Heart left ventricle (tissue), 16 donors: ENCODE measurements at places on chromosomes 6 and 20. TPM values are rescaled to one million over a fixed set of nuclear protein-coding genes. Genes with fewer than 3 reads are reported as not detected.

DNA sequence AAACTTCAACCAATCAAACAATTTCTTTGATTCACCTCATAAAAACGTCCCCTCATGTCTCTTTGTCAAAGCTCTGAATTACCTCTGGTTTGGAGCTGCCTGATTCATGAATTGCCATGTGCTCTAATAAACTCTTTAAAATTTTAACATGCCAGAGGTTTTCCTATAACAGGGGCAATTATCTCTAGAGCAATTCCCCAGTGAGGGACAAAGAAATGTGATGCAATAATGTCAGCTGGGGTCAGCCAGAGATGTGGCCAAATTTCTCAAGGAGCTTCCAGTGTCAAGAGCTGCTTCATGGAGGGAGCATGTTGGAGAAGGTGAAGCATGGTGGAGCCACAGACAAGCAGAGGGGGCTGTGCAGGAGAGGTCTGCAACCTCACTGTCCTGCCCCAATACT, 38.7 kb upstream of the RFPL4B start:
- no peak for DNase-seq

BMP2 gene
- 2.9 TPM for total RNA-seq

DNA sequence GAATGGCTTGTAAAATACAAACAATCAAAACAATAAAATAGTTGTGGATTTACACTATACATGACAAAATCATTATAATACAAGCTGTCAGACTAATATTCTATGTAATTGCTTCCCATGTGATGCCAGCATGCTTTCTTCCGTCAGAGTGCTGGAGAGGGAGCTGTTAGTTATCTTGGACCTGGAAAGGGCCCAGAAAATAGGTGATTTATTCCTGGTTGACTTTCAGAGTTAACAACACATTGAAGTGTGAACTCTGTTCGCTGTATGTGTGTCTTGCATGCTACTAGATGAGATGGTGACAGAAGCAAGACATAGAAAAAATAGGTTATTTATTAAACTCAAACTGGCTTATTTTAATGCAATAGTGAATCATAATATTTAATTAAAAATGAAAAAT, 70.2 kb downstream of the CDYL start:
- no peak for DNase-seq

DNA sequence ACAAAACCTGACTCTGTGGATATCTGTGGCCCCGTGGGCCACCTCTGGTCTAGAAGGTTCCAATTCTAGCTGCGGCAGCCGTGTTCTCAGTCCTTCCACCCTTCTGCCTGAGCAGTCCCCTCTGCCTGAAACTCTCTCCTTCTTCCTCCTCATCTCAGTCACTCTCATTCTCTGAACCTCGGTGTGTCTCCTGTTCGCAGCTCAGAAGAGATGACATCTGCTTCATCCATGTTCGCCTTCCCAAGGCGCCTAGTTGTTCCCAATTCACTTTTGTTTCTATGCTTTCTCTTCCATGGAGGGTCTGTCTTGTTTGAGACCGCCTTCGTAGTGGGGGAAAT, 95.5 kb downstream of the CEBPB start:
- DNase-seq, result no peak

GRCh38 chr6:92150553-92150952, 1268.8 kb downstream of the EPHA7 start:
- no peak for DNase-seq

DNA sequence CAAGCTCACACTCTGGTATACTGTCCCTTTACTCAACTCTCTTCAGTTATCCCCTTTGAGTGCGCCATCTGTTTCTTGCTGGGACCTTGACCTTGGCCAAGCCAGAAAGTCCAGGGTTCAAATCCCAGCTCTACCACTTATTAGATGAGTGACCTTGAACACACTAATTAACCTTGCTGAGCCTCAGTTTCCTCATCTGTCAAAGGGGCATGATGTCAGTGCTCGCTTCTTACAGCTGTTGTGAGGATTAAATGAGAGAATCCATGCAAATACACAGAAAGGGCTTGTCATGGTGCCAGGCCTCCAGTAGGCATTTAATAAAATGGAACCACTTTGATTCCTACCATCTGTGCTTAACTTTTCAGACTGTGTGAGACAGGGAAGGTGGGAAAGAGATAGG, 34.3 kb downstream of the C6orf132 start:
- no peak for DNase-seq

DNA sequence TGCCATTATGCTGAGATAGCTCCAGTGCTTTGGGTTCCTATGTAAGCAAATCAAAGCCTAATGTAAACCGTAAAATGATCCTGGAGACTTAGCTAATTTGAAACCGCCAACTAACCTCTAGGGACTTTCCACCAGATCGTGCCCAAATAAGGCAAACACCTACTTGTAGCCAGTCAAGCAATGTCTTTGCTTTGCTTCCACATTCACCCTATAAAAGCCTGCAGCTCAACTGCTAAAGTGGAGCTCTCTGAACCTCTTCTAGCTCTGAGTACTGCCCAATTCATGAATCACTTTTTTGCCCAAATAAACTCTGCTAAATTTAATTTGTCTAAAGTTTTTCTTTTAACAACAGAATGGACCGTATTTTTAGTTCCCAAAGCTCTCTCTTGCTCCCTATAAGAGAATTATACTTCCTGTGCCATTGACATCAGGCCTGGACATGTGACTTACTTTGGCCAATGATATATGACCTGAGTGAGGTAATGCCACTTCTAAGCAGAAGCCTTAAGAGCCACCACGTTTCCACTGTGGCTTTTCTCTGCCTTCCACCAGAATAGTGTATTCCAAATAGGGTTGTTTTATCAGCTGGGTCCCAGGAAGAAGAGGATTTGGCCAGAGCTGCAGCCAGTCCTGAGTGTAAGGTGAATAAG, 34.8 kb upstream of the PSMF1 start:
- DNase-seq, result no peak

CST5 gene
- total RNA-seq, result not detected

DNA sequence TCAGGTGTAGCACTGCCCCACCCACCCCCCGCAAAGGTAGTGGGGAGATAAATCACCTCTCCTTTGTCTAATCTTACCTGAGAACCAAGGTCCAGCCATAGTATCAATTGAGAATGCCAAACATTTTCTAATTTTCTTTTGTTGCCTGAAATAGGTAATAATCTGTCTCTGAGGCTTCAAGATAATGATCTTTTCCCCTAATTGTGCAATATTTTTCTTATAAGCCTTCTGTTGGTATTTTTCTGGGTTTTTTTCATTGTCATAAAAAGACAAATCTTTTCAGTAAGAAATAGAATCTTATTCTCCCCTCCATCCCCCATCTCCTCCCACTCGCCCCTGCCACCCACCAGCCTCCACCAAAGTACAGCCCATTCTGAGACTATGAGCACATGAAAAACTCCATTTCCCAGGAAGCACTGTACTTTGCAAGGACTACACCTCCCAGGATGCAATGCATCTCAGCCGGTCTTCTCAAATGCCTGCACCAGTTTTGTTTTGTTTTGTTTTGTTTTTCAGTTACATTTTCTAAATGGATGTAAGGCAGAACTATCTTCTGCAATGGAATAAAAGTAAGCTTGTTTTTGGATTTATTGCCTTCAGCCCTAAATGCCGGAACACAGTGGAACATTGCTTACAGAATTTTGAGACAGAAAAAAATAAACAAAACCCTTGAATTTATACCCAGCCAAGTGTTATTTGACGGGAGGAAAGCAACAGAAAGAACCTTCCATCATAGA, 268.0 kb downstream of the TFAP2A start:
- no peak for DNase-seq

SPTLC3 gene
- total RNA-seq, result 4.4 TPM

DNA sequence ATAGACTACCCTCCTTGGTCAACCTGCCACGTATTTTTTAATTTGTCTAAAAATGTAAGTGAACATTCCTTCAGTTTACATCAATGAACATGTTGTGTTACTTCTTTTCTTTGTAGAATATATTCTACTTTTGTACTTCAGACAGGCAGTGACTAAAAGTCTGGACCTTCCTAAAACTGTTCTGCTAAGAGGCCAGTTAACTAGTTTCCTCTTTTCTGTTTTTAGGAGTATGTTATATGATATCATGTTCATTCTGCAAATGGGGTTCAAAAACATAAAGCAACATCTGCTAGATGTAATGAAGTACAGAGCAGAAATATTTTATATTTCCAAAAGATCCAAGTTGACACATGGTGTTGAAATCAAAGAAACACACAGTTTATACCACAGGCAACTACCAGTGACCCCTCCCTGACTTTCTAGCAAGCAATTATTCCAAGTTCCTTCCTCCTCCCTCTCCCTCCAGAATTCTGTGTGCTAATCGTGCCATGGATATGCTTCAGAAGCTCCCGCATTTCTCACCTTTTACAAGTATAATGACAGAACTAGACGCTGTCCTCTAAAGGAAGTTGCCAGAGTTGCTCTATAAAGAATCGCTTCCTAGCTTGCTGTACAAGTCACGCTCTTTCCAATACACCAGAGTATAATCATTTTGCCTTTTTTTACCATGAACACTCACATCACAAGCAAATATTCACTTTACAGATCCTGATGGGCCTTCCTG, 64.7 kb downstream of the ARHGAP18 start:
- DNase-seq, result no peak

TRIM15 gene
- not detected for total RNA-seq

GRCh38 chr20:40443753-40444152, 245.3 kb downstream of the MAFB start:
- no peak for DNase-seq

OPN5 gene
- total RNA-seq, result 0.39 TPM

C2 gene
- 5.3 TPM for total RNA-seq

ULBP3 gene
- 1.1 TPM for total RNA-seq

DNA sequence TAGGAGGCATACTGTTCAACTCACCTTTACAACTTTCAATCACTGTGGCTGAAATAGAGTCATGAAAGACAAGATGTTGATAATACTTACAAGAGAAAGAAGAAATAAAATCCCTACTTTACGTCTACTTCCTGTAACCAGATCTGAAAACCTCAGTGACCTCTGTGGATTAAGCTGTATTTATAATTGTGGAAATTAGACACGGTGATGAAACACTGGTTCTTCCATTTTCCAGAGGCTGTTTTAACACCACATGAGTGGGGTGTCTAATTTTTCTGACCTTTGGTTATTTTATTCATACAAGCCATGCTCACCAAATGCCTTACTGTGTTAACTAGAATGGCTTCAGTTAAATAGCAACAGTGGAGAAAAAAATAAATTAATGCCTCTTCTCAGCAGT, 58.5 kb upstream of the HIVEP1 start:
- no peak for DNase-seq

COL19A1 gene
- total RNA-seq, result 0.97 TPM

DNA sequence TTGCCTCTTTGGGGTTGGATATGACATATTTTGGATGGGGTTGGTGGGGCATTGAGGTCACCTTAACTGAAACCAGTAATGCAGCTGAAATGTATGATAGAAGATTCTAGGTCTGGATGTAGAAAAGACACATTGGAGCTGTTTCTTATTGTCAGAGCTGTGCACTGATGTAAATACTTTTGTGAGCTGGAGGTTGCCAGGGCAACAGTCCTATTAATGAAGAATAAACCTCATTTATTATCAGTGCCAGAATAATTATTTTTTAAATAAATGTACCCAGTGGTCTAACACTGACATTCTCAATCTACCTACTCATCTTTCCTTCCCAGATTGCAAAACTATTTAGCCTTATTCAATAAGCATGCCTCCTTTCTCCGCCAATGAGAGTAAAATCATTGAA, 57.0 kb downstream of the CAP2 start:
- DNase-seq, result no peak

- no peak for DNase-seq
These were observed 71.3 kb downstream of the PCSK2 start for GRCh38 chr20:17298171-17298570.

DNA sequence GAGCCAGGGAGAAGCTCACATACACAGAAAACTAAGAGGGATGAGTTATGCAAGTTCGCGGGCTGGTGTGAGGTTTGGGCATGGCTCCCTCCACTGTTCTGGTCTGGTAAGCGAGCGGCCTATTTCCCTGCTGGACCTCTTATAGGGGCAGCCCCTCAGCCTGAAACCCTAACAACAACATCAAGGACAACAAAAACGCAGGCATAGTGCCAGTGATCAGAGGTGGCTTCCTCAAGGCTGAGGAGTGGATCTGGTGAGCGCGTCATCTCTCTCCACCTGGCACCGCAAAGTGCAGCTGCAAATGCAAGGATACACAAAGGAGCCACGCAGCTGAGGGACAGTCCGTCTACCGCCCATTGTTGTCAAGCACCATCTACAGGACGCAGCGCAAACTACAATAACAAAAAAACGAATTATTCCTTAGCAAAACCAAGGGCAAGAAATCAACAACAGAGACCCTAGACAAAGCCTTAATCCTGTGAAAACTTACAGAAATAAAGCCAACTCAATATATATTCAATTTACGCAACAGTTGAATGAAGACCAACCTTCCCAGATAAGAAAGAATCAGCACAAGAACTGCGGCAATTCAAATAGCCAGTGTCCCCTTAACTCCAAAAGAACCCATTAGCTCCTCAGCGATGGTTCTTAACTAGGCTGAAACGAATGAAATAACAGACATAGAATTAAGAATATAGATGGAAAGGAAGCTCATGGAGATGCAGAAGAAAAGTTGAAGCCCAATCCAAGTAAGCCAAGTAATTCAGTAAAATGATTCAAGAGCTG, 9.2 kb upstream of the DEFB110 start:
- no peak for DNase-seq

BTBD3 gene
- total RNA-seq, result 31.9 TPM

- no peak for DNase-seq
These were observed 36.5 kb downstream of the NOX3 start for GRCh38 chr6:155419161-155419560.

DNA sequence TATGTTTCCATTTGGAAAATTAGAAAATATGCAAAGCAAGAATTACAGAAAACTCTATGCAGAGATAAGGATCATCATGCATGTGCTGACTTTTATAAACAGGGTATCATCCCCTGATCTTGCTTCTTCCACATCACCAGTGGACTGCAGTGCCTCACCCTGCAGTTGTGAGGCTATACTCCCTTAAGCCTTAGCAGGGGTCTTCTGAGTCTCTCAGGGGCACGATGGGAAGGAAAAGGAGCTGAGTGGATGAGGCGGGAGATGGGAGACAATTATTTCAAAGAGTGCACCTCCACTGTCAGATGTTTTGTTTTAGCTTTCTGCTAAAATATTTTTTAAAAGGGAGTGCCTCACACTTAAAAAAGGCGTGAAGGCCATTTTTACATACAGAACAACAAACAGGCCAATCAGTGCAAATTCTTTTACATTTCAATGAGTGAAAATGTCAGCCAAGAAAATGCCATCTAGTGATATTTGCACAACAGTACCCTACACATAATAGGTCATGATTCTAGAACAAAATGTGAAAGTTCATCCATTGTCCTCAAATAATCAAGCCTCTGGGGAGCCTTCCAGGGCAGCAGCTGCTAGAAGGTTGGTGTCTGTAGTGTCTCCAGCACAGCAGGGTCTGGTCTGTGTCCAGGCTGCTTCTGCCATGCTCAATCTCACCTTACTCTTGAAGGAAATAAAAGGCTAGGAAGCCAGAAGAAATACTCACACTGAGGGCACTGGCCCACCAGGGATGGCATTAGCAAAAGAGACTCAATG, 13.2 kb upstream of the SERPINB9 start:
- DNase-seq, result no peak

DACT2 gene
- 3.8 TPM for total RNA-seq

RPS21 gene
- 593 TPM for total RNA-seq

RAET1E gene
- total RNA-seq, result 0.12 TPM

GMDS gene
- 6.1 TPM for total RNA-seq

SYNDIG1 gene
- total RNA-seq, result 23.0 TPM

GRCh38 chr20:9392892-9393857, 121.2 kb upstream of the LAMP5 start:
- DNase-seq, result peak; percentile 77
